ENCODE measurements at places on chromosomes 4 and X.

DNA sequence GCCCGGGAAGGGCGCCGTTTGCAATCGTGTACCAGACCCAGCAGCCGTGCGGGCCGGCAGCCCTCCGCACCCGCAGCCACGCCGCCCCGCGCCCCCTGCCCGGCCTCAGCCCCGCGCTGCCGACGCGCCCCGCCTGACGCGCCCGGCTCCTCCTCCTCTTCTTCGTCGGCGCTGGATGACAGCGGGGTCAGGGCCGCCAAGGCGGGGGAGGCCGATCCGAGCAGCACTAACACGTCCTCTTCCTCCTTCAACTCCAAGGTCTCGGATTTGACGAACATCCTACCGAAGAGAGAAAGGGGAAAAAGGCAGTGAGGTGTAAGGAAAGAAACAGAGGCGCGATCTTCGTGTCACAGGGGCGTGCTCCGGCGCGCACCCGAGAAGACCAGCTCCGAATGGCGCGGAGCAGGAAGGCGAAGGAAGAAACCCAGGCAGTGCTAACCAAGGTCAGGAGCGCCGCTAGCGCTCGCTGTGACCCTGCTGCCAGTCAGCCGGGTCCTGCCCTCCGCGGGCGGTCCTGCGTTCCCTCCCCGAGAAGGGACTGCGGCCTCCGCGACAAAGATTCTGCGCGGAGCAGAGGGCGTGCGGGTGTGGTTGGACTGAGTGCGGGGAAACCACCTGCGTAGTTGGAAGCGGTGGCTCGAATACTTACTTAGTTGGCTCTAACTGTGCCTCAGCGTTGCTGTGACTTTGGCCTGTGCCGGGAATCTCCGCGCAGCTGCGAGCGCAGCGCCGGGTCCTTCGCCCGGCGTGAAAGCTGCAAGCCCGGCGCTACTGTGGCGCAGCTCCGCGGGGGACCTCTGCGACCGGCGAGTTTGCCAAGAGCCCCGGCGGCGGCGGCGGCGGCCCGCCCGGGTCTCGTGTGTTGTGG lies 548 bp downstream of the NEUROG2 start:
- DNase-seq = no peak

DNA sequence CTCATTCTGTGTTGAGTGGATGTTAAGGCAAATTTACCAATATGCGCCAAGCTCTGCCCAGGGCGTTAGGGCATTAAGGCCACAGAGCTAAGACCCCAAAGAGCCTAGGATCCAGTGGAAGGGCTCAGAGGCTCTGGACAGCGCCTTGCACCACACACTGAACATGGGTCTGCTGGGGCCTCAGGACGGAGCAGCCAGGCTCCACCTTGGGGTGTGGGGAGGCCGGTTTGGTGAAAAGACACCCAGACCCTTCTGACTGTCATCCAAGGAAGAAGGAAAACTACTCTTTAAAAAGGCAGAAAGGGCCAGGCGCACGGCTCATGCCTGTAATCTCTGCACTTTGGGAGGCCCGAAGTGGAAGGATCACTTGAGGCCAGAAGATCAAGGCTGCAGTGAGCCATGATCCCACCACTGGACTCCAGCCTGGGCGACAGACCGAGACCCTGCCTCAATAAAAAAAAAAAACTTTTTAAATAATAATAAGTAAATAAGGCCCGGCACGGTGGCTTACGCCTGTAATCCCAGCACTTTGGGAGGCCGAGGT lies 1.3 kb upstream of the MRFAP1 start:
- DNase-seq = no peak

DNA sequence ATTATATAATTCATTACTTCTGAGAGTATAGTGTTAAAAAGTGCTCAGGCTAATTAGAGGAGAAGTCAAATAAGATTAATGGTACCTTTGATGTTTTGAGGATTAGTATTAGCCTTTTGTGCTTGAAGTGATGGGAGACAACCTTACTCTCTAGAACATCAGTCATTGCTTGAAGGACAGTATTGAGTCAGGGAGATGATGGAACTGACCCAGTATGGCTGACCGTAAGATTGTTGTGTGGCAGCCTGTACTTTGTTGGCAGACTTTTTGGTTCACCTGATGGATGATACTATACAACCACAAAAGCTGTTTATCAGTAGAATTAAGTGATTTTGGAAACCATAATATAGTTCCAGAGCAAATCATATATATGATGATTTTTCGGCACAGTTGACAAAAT lies 9.9 kb downstream of the OGT start:
- no peak for DNase-seq

GRCh38 chr4:75995727-75996126 lies 5.0 kb upstream of the SDAD1 start:
- peak; percentile 21 for DNase-seq

DNA sequence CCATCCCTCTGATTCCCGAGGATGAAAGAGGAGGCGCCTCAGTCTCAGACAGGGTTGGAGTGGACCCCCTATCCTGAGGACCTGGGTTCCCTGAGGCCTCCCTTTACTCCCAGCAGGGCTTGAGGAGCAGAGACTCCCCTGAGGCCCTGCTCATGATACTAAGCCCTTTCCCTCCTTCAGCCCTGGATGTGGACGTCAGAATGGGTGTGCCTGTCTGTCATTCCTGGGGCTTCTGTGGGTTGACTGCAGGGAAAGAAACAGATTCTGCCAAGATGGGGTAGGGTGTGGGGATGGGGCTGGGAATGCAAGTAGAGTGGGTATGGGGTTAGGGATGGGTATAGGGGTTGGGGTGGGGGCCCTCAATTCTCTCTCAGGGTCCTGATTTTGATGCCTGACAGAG lies 21.1 kb downstream of the MAGEA10 start:
- DNase-seq = no peak

DNA sequence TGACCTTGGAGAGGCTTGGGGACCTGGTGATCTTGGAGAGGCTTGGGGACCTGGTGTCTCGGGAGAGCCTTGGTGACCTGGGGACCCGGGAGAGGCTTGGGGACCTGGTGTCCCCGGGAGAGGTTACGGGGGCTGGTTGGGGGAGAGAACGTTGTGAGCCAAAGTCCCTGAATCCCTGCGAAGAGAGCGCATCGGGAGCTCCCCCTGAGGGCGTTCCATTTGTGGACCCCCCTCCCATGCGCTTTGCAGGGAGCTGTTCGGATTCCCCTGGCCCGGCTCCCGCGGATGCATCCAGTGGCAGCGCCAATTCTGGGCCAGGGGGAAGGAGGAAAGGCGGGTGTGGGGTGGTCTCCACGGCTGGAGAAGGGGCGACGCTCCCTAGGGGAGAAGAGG lies 13.3 kb downstream of the SHOX start:
- no peak for DNase-seq

DNA sequence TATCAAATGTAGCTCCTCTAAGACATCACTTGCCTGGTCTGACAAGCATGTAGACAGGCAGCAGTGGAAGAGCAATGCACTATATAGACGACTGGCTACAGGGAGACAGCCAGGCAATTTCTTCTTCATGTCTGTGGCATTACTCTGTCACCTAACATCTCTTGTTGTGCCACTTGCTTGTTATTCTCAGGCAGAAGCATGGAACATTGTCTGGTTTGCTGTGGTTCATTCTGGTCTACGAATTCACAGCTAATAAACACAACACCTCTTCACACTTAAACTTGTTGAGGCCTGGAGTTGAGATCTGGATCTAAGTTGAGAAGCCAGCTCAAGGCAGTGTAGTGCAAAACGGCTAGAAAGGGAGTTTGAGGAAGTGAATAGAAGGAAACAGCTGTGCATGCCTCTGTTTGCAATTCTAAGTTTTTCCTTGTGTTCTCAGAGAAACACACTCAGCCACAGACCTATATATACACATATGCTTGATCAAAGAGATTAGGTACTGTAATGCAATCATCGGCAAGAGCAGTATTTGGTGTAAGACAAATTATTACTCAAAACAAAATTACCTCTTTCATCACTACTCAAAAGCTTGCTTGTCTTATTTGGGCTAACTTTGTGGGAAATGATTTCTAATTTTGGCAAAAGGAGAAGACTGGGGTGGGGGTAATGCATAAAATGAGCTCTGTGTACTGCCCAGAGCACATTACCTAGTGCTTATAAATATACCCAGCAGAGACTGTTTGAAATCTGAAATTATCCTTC lies 243.8 kb downstream of the PPP3CA start:
- peak; percentile 39 for DNase-seq

DNA sequence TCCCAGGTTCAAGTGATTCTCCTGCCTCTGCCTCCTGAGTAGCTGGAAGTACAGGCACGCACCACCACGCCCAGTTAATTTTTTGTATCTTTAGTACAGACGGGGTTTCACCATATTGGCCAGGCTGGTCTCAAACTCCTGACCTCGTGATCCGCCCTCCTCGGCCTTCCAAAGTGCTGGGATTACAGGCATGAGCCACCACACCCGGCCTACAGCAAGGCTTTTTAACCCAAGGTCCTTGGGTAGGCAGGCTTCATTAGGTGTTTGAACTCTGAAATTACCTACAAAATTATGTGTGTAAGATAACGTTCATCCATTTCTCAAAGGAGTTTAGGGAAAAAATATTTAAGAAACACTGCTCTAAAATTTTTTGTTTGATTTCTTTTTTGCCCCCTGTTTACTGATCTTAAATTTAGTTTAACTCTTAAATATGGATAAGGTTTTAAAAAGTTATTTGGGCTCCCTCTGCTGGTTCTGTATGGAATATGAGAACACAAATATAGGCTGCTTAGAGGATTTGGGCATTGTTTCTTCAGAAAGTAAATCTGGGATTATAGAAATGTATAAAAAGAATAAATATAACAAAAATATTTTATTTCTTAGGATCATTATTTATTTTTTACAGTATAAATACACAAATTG lies 92.8 kb downstream of the CBR4 start:
- peak; percentile 75 for DNase-seq

DNA sequence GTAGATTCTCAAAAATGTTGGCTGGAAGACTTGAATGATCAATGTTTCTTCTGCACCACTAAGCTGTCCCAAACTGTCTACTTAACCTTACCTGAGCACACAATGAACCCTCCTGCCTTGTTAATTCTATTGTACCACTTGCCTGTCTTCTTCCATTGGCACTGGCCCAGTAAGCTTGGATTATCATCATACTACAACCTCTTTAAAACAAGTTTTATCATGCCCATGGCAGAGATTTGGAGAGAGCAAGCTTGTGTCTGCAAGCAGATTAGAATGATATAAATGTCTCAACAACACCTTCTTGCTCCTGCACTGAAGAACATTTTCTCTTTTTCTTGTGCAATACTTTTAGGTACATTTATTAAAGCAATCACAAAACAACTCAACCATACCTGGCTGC lies 74.0 kb upstream of the VMA21 start:
- no peak for DNase-seq

- DNase-seq = no peak
These were observed 7.7 kb downstream of the AMMECR1 start for GRCh38 chrX:110310000-110310790.

DNA sequence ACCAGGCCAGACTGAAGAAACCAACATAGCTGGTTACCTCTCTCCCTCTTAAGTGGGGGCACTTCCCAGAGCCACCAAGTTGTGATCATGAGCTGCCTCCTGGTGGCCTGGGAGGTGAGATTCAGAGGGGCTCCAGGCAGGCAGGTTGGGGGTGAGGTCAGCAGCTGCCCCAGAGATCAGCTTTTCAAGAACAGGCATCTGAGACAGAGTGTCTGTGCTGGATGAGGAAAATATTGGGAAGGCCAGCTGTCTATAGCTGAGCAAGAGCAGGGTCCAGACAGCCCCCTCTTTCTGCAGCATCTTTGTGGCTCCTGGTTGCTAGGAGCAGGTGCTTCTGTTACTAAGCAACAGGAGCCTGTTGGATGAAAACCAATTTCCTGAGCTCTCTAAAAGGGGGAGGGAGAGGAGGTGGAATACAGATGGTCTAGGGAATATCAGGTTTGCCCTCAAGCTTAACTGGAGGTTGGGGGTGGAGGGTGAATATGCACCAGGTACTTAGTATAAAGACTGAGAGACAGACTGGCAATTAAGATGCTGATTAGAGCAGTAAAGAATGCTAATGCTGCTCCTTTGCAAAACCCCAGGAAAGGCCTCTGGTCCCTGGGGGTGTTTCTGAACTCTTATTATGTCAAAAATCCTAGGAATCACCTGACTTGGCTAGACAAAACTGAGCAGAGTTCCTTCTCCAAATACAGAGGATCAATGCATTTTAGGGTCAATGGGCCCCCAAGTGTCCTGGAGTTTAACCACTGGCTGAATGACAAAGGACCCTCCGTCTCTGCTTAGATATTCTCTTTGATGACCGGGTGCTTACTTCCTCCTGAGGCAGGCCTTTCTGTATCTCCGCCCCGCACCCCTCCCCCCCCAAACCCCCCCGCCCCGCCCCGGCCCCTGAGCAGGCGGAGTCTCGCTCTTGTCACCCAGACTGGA lies 21.4 kb downstream of the ZCCHC13 start:
- DNase-seq = no peak

DNA sequence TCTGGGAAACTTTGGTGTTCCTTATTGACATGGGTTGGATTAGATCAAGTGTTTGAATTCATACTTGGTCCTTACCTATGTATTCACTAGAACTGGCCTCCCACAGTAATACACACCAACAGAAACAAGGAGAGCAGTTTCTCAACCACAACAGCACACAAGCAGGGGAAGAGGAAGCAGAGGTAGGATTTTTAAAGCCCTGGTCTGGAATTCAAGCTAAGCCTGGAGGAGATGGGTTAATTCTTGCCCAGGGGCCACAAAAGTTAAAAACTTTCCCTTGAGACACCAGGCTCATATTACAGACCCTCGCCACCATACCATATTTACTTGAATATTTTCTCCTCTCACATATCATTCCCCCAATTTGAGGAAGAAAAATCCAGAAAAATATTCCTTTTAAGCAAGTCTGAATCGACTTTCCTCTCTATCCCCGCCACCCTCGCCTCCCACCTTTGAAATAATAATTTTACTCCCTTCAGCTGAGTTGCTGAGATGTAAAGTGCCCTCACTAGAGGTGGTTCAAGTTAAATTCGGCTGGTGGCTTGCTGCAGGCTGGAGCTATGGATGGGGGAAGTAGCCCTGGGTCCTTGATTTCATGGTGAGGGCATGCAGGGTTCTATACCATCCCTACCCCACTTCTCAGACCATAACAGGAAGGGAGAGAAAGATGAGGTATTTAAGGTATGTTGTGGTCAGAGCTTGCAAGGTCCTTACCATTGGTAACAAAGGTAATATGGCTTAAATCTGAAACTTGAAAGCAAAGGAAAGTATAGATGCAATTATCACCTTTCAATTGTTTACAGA lies 440.2 kb downstream of the INPP4B start:
- peak; percentile 15 for DNase-seq

GRCh38 chr4:19117022-19117421 lies 1095.5 kb upstream of the LCORL start:
- no peak for DNase-seq

DNA sequence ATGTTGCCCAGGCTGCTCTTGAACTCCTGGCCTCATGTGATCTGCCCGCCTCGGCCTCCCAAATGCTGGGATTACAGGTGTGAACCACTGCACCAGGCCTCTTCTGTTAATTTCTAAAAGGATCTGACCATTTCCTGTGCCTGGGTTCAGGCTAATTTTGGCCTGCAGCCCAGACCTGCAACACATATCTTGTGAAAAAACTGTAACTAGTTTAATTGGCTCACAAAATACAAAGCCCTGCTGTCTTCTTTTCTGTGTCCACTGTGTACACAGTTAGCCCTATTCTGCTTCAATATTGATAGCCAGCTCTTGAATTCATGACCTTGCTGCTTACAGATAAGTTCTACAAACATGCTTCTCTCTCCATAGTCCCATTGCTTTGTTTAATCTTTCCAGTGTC lies 753.5 kb downstream of the PDHA2 start:
- DNase-seq = no peak

- DNase-seq = no peak
These were observed 822.0 kb upstream of the SLIT2 start for GRCh38 chr4:19429684-19430083.
